Body of pancreas (tissue), 4 donors: ENCODE measurements at places on chromosomes 4 and X. TPM values are rescaled to one million over a fixed set of nuclear protein-coding genes. Genes with fewer than 3 reads are reported as not detected.
A peak's percentile ranks its signal among the peaks of the same experiment; 100 is the strongest.

GRCh38 chr4:79317711-79318110 is 8.2 kb downstream of the NAA11 start:
- no peak overlapping the region for H3K27ac ChIP-seq
- no peaks in the 10 kb centered on the region for H3K36me3 ChIP-seq
- no peak overlapping the region for H3K4me3 ChIP-seq
- no peaks in the 10 kb centered on the region for H3K27me3 ChIP-seq

GRCh38 chrX:25531096-25531495 is 515.3 kb upstream of the ARX start:
- H3K4me1 ChIP-seq = no peaks in the 10 kb centered on the region
- no peak for DNase-seq
- H3K27ac ChIP-seq = no peak overlapping the region
- H3K27me3 ChIP-seq = no peaks in the 10 kb centered on the region
- H3K36me3 ChIP-seq = no peaks in the 10 kb centered on the region

DNA sequence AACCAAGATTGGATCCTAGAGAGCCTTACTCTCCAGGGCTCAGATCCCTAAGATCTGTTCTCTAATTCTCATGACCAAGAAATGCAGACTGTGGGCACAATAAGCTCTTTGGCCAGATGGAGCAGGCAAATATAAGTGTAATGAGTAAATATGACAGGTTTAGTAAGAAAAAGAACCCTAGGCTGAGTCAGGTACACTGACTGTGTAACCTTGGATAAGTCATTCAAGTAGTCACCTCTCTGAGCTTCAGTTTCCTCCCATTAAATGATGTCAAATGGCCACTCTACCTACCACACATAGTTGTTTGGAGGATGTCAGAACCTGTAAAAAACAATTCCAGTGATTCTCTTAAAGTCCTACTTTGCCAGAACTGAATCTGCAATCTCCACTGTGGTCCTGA is 8.3 kb upstream of the EDA start:
- no peak for DNase-seq
- no peaks in the 10 kb centered on the region for H3K27me3 ChIP-seq
- no peak overlapping the region for H3K4me3 ChIP-seq
- H3K4me1 ChIP-seq = no peaks in the 10 kb centered on the region
- H3K36me3 ChIP-seq = no peaks in the 10 kb centered on the region
- H3K27ac ChIP-seq = no peak overlapping the region

- DNase-seq = no peak
- H3K36me3 ChIP-seq = no peaks in the 10 kb centered on the region
- no peak overlapping the region for H3K4me3 ChIP-seq
- H3K27me3 ChIP-seq = no peaks in the 10 kb centered on the region
Measured at GRCh38 chr4:104795264-104795939, 300.7 kb upstream of the CXXC4 start.

DNA sequence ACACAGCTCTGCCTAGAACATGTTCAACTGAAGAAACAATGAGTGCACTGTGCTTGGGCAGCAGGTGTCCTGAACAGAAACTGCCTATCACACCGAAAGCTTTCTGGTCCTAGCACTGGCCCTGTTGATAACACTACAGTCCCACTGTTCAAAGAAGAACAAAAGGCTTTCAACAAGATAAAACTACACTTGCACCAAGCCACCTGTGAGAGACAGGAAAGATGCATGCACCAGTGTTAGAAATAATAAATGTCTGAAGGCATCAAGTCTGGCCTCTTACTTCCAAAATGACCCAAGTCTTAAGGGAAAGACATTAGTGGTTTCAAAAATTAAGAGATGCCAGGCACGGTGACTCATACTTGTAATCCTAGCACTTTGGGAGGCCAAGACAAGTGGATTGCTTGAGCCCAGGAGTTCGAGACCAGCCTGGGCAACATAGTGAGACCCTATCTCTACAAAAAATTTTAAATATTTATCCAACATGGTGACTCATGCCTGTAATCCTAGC is 68.7 kb downstream of the APBB2 start:
- DNase-seq = no peak
- H3K4me3 ChIP-seq = no peak overlapping the region
- peak overlapping the region; percentile 44 for H3K27ac ChIP-seq
- no peaks in the 10 kb centered on the region for H3K27me3 ChIP-seq

- DNase-seq = no peak
- no peaks in the 10 kb centered on the region for H3K27me3 ChIP-seq
- H3K4me3 ChIP-seq = no peak overlapping the region
- no peaks in the 10 kb centered on the region for H3K4me1 ChIP-seq
- no peak overlapping the region for H3K27ac ChIP-seq
- H3K36me3 ChIP-seq = no peaks in the 10 kb centered on the region
Measured at GRCh38 chr4:21203416-21203815, 503.2 kb downstream of the PACRGL start.

The XAGE1A gene
- total RNA-seq = not detected

The LUZP4 gene
- total RNA-seq = not detected

The USP26 gene
- not detected for total RNA-seq
